DND-41 (cell line): ENCODE measurements at places on chromosomes 1 and 21.

- no peak overlapping the region for H3K27ac ChIP-seq
- no peak overlapping the region for H3K4me3 ChIP-seq
- no peaks in the 10 kb centered on the region for H3K36me3 ChIP-seq
- H3K27me3 ChIP-seq: peaks cover 3% of the 10 kb centered on the region
- DNase-seq: no peak
Observed at GRCh38 chr1:66550243-66550642, 16.3 kb downstream of the SGIP1 start.

DNA sequence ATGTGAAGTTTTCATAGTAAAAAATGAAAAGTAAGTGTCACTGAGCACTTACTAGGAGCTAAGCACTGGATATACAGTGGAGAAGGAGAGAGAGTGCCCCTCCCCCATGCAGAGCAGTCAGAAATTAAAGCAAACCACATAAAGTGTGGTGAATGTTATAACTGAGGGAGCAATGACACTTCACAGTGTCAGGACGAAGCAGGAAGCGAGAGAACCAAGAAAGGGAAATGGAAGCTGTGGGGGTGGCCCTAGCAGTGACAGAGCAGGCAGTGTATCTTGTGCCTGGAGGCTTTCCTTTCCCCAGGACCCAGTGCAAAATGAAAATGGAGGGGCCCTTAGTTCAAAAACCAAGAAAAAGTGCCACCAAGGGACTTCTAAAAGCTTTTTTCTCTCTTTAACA, 21.5 kb upstream of the RCAN3 start:
- H3K27ac ChIP-seq: peak overlapping the region; percentile 63
- no peaks in the 10 kb centered on the region; the same call in 1 of the 2 replicates for H3K36me3 ChIP-seq
- peaks cover 35% of the 10 kb centered on the region for H3K4me1 ChIP-seq
- peak; percentile 84 for DNase-seq
- no peaks in the 10 kb centered on the region for H3K27me3 ChIP-seq

GRCh38 chr1:157852476-157852875, 10.9 kb upstream of the CD5L start:
- H3K4me1 ChIP-seq: no peaks in the 10 kb centered on the region
- DNase-seq: no peak
- no peak overlapping the region for H3K27ac ChIP-seq

DNA sequence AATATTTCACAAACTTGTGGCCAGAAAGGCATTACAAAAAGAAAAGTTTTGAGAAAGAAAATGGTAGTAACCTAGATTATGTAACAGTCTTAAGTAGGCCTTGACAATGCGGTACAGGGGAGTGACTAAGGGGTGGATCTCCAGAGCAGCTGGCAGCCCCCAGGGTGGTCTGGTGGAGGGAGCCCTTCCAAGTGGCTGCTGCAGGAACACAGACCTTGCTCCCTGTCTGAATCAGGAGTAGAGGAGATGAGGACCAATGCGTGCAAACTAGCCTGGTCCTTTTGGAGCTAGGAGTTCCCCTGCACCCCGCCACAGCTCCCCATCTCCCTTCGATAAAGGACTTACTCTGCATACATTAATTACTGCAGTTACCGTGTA, 189.0 kb downstream of the NFIA start:
- H3K4me1 ChIP-seq: no peaks in the 10 kb centered on the region
- no peak for DNase-seq
- no peaks in the 10 kb centered on the region for H3K36me3 ChIP-seq
- H3K4me3 ChIP-seq: no peak overlapping the region

GRCh38 chr1:44962729-44963128, 23.7 kb downstream of the EIF2B3 start:
- peaks cover 11% of the 10 kb centered on the region; the same call in 1 of the 2 replicates for H3K36me3 ChIP-seq
- DNase-seq: no peak
- H3K27ac ChIP-seq: no peak overlapping the region
- no peaks in the 10 kb centered on the region for H3K4me1 ChIP-seq
- no peak overlapping the region for H3K4me3 ChIP-seq
- H3K27me3 ChIP-seq: no peaks in the 10 kb centered on the region
